ENCODE measurements at places on chromosomes 3 and 15.
A peak's percentile ranks its signal among the peaks of the same experiment; 100 is the strongest.

GRCh38 chr3:192879346-192880031 is 38.2 kb downstream of the MB21D2 start:
- no peak for DNase-seq

DNA sequence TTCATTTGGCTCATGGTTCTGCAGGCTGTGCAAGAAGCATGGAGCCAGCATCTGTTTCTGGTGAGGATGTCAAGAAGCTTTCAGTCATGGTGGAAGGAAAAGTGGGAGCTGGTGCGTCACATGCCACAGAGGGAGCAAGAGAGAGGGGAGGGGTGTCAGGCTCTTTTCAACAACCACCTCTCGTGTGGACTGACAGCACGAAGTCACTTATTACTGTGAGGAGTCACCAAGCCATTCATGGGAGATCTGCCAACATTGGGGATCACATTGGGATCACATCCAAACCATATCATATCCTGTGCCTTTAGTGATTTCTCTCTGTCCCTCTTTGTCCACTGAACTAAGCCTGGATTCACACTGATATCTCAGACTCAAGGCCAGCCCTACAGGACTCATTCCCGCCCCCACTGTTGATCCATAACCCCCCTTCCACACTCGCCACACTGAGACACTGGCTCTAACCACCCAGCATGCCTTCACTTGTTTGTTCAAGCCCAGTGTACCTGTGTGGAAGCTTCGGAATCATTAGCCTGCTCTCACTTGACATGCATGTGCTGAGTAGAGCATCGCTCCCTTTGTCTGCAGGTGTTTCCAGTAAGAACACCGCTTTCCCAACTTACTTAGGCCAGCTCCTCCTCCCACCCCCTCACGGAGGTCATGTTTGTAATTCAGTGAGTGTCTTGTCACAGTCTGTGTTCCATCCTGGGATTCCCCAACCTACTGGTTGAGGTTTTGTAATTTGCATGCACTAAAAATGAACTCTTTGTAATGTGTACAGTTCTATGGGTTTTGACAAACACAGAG is 132.2 kb downstream of the KLF13 start:
- no peak for DNase-seq

DNA sequence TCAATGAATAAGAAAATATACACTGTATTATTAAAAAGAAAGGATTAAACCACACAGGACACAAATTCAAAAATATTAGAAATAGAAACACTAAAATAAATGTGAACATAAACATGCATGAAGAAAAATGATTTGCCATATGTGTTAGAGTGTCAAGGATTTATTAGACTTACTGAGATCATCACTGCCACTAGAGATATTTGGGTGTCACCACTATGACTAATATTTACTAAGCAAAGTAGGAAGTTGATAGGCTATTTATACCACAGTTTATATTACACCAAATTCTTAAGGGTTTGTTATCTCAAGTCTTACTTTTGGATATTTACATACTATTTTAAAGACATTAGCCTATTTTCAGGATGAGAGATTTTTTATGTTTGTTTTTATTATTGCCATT is 575.0 kb upstream of the SGO1 start:
- DNase-seq = no peak

- DNase-seq = peak; percentile 60
Observed at GRCh38 chr3:178112134-178112533, 424.1 kb upstream of the KCNMB2 start.

DNA sequence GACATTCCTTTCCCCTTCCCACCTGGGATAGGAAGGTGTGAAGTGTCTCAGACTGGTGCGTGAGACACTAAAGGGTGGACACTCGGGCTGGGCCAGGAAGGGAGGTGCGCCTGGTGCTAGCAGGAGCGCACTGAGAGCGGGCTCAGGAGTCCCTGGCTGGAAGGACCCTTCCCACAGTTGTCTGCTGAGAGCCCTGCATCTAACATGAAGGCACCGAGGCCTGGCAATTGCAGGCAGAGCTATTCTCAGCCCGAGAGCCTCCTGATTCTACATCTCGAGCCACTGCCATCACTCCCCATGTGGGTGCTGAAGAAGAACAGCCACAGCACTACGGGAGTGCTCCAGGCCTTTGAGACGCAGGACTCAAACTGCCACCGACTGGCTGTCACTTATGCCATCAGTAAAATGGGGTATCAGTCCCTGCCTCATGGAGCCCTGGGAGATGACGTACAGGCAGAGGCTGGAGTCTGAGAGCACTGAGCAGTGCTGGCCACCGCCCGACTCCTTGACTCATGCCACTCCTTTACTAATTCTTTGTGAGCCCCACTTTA is 159.4 kb downstream of the KLF13 start:
- no peak for DNase-seq

DNA sequence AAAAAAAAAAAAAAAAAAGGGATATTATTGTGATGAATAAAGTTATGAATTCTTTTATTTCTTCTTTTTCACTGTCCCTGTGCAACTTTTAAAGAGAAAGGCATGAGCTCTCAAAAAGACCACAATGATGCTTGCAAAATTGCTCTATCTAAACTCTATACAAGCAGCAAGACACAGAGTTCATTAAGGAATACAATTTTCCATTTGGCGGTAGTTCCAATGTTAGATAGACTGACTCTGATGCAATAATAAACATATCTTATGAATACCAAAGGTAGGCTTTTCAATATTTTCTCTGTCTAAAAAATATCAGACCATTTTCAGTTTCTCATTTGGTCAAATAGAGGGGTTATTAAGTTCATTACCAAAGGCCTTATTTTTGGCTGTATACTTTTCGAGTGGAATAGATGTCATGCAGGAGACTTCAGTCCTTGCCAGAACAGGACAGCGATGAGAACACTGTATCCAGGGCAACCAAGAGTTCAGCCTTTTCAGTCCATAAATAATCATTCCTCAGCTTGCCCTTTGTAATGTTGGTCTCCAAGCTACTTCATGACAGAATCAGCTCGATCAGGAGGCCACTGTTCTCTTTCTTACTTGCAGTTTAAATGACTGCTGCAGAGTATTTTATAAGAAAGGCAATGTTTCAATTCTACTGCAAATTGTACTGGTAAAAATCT is 162.9 kb upstream of the FAM3D start:
- DNase-seq = no peak

GRCh38 chr3:97658668-97659285 is 105.8 kb upstream of the ARL6 start:
- peak; percentile 38 for DNase-seq

GRCh38 chr3:161941891-161942290 is 445.3 kb downstream of the OTOL1 start:
- DNase-seq = no peak

GRCh38 chr3:8529181-8529637 is 27.6 kb downstream of the LMCD1 start:
- DNase-seq = no peak

- DNase-seq = no peak
Observed at GRCh38 chr3:94083261-94083660, 20.4 kb downstream of the NSUN3 start.

DNA sequence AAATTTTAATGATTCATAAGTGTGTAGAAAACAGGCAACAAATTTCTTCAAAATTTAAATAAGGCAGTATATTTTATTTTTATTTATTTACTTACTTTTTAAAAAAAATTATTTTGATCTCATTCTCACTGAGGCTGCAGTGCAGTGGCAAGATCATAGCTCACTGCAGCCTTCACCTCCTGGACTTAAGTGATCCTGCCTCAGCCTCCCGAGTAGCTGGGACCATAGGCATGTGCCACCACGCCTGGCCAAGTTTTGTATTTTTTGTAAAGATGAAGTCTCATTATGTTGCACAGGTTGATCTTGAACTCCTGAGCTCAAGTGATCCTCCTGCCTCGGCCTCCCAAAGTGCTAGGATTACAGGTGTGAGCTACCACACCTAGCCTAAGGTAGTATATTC is 61.2 kb upstream of the XRN1 start:
- no peak for DNase-seq

DNA sequence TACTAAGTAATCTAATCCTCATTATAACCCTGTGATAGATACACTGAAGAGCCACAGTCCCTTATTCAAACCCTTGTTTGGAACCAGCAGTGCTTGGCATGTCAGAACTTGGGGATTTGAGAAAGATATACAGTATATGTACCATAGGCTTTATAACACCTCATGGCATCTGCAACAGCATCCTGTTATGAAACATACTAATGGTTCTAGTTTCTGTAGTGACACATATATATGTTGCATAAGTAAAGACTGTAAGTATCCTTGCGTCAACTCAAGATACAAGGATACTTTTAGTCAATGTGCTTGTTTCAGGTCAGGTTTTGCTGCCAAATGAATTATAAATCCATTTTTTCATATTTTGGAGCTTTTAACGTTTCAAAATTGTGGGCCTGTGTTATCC is 58.5 kb downstream of the CCNL1 start:
- no peak for DNase-seq

DNA sequence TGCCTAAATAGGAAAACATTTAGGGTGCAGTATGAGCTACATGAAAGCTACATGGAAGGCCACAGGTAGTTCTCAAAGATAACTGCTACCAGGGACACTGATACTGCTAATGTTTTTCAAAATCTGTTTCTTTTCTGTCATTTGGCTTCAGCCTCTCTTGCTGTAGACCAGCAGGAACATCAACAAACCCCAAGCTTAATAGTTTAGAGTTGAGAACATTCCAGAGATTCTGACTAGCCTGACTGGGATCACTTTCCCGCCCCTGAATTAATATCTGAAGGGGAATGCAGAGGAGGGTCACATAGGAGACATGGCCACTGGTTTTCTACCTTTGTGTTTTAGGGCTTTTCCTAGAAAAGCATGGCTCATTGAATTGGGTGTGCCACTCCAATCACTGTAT is 16.9 kb upstream of the C3orf38 start:
- no peak for DNase-seq

DNA sequence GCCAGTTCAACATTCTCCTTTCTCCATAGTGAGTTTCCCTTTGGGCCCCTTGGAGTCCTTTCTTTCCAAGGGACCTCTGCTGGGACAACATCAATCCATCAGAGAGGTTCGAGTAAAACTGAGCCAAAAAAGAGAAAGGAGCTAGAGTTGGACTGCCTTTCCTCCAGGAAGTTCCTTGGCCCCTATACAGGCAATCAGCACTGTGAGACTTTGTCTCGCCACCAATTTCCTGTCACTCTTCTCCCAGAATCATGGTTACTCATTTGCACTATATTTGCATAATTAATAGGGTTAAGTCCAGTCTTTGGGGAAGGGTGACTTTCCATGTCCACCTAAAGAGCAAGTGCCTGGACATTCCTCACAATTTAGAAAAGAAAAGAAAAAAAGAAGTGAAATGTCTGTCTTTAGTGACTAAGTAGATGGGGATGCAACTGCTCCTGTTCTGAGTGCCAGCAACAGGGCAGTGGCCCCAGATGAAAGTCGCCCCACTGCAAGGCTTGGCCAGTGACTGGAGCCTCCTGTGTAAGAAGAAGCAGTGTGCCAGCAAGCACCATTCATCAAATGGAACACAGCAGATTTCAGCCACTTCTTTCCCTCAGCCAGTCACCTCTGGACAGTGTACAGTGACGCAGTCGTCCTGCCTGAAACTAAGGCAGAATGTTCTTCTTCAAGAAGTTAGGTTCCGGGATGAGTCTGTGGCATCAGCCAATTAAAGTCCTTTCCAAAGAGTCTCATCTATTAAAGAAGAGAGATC is 91.6 kb downstream of the FSIP1 start:
- DNase-seq = no peak

- no peak for DNase-seq
Observed at GRCh38 chr3:21294768-21295167, 456.2 kb downstream of the ZNF385D start.

DNA sequence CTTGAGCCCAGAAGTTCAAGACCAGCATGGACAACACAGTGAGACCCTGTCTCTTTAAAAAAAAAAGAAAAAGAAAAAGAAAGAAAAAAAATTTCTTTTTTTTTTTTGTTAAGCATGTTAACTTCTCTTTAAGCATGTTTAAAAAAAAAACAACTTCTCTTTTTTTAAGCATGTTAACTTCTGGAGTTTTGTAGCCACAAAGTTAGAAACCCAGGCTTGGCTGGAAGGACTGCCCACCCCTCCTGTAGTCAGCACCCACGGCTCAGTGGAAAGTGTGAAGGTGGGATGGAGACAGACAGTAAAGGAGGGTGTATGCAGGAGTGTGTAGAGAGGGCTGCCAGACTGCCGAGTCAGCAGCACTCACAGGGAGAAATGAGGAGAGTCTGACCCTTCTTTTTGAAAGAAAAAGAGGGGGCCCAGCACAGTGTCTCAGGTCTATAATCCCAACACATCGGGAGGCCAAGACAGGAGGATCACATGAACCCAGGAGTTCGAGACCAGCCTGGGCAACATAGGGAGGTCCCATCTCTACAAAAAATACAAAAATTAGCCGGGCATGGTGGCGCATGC is 33.2 kb downstream of the GOLGA8S start:
- no peak for DNase-seq

DNA sequence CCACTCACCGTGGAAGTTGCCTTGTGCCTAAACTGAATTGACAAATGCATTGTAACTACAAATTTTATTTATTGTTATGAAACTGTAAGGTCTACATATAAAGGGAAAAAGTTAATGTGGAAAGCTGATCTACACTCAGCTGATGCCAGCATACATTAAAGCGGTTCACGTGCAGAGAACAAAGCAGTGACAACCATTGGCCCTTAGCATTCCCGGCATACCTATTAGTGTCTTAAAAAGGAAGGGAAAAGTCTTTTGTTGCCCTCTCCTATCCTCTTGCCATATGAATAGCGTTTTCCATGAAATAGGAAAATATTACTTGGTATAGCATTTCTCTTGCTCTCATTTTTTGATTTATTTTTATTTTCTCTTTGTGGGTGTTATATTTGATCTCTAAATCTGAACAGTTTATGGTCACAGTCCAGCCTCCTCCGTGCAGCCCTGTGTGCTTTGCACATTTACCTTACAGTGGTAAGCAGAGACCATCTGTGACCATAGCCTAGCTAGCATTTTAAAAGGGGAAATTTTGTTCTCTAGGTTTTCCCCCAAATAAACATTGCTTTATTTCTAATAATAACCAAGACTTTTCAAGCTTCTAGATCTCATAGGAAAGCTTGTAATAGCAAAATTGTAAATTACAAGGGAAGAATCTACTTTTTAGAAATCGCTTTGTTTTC is 89.7 kb upstream of the CGNL1 start:
- DNase-seq = no peak

DNA sequence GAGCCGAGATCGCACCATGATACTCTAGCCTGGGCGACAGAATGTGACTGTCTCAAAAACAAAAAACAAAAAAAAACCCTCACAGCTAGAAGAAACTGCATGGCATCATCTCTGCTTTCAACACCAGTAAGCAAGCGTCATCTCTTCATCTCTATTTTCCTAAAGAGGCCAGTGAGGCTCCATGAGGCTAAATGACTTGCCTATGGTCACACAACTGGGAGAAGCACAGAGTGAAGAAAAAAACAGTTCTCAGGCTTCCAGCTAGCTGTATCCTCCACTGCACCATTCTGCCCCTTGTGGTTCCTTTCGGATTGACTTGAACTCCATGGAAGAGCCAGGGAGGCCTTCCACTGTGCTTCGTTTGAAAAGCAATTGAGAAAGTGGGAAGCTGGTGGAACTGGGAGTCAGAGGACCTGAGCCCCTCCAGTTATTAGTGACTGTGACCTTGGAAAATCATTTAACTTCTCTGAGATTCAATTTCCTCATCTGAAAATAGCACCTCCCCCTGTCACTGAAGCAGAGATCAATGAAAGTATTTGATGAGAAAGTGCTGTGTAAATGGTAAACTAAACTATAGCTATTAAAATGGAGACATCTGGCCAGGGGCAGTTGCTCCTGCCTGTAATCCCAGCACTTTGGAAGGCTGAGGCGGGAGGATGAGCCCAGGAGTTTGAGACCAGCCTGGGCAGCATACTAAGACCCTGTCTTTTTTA is 32.1 kb upstream of the DENND4A start:
- DNase-seq = peak; percentile 80

- DNase-seq = no peak
Observed at GRCh38 chr3:78606756-78607155, 1161.0 kb downstream of the ROBO1 start.

GRCh38 chr3:148646126-148646665 is 51.5 kb upstream of the AGTR1 start:
- no peak for DNase-seq
